Activated T-helper 9 cell treated with anti-CD3 and anti-CD28 coated beads, Interleukin-2, amount 50 U/mL, for 16 hours (primary cell): ENCODE measurements at places on chromosomes 7 and 10.

DNA sequence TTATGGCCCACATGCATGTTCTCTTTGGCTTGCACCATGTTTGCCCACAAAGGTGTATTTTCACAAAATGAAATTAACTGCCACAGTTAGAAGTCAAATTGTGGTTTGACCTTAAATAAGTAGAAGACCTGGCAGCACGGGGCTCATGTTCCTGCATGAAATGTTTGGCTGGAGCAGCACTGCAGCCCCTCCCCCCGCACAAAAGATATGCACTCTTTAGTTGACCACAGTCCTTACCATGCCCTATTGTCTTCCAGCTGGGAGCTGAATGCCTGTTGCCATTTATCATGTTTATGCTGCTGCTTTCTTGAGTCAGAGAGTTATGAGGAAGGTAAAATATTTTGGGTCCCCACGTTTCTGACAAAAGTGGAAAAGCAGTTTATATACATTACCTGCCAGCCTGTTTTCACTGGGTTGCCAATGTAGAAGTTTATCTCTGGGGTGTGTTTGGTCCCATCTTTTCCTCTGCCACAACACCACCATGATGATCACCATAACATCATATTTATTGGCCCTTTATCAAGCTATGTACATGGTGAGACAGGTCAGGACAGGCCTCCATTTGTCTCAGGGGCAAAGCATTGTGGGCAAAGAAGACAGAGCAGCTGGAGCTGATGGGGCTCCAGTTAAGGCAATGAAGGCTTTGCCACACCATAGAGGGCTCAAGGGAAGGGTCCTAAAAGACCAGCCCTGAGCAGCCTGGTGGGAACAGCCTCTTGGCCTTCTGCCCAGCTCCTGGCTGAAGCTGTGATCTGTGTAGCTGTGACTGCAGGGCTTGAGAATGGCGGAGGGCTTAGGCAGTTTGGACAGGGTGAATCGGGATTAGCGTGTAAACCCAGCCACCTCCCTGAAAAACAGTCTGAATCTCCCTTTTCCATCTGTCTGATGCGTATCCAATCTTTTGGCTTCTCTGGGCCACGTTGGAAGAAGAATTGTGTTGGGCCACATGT, 5.4 kb downstream of the PRF1 start:
- DNase-seq: no peak

DNA sequence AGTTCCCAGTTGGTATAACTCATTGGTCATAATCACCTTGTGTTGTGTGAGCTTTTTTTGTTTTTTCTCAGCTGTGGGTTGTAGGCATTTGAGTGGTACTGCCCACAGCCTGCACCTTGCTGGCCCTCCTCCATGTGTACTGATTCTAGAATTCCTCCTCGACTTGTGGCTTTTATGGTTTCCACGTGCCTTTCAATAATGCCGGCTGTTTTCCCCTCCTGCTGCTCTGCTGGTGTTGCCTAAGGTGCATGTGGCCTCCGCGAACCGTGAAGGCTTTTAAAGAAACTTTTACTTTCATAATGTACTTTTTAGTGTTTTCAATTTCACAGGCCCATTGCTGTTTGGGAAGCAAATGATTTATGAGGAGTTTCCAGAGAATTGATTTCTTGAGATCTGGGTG, 518.0 kb downstream of the REEP3 start:
- no peak for DNase-seq

DNA sequence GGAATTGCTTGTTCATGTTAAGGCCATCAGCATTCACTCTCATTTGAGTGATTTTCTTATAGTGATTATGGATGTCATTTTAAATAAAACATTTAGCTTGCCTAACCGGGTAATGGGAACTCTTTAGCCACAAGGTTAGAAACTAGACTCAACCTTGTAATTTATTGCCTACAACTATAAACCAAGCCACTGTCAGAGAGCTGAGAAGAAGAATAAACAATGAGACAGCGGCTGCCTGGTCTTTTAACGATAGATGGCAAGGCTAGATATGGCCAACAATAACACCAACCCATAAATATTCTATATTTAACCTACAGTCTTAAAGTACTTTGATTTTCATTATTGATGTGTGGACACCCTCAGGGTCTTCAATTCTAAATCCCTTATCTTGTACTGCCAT, 27.8 kb upstream of the INHBA start:
- DNase-seq: no peak

DNA sequence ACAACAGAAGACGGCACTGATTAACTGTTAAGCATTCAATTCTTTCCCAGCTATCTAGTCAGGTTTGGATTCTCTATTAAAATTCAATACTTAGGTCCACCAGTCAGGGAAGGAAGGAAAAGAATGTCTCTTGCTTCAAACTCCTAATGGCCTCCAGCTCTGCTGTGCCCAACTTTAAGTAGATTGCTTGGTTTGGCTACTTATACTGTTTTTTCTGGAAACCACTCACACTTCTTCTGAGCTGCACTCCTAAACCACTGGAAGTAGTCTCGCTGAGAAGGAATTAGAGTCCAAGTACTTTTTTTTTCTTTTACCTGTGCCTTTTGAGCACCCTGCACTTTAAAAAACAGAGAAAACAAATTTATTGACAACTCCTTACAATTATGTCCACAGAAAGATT, 26.7 kb upstream of the COL1A2 start:
- no peak for DNase-seq

DNA sequence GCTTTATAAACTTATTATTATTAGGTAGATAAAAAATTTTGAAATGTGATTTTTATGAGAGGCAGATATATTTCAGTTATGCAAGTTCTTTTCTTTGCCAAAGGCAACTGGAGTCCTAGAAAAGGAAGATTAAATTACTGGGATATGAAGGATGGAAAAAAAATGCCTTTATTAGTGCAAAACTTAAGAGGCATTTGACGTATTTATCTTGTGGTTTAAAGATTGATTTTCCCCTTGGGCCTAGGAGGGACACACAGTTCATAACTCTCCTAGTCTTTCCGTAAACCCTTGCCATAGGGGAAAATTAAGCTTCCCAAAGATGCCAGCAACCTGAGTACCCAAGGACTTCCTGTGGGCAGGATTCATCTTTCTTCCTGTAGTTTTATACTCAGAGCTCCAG, 3.1 kb upstream of the STEAP4 start:
- no peak for DNase-seq

DNA sequence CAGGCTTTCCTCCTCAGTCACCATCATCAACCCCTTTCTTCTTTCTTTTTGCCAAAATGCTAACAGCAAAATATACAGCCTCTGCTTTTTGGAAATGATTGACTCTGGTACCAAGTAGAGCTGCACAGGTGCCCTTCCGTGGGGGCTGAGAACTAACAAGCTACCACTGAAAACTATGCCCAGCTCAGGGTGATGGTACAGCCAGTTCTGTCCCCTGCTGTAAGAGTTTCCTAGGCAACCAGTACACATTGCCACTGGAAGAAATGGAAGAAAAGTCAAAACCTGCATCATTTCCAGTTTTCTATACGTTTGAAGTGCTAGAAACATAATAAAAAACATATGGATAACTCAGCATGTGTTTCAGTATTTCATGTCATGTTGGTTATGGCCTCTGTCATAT, 297.5 kb downstream of the PRKG1 start:
- DNase-seq: no peak

GRCh38 chr10:114915294-114915693, 22.7 kb upstream of the TRUB1 start:
- DNase-seq: no peak

DNA sequence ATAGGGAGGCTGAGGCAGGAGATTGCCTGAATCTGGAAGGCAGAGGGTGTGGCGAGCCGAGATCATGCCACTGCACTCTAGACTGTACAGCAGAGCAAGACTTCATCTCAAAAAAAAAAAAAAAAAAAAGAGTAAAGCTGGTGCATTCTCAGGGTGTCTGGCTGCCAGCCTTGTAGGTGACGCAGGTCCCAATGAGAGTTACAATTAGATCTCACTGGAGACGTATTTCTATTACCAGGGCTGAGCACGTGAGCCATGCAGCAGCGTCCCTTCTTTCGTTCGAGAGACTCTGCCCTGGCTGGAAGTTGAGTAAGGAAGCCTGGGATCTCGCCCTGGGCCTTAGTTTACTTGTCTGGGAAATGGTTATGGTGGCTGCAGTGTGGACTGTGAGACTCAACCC, 22.4 kb upstream of the ZMIZ1 start:
- no peak for DNase-seq

DNA sequence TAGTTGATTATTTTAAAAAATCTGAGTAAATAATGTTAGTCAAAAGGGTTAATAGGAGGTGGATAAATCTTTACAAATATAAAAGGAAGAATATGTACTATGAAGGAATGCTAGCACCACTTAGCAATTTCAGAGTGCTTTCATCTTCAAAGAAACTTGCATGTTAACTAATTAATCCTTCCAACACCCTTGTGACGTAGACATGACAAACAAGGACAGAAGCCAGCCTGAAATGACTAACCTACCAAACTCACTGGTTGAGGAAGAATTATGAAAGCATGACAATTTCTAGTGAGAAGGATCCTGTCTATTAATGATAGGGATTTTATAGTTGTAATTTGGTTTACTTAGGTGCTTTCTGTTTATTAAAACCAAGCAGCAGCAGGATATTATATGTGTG, 468.0 kb upstream of the FZD8 start:
- no peak for DNase-seq

DNA sequence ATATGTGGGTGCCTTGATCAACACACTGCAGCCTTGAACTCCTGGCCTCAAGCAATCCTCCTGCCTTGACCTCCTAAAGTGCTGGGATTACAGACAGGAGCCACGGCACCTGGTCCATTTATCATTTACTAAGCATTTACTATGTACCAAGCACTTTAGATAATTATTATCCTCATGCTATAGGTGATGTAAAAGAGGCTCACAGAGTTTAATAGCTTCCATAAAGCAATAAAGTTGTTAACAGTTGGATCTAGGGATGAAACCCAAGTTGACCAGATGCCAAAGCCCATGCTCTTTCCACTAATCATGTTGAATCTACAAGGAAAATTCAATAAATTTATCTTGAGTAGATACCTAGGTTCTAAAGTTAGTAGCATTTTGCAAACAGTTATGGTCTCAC, 5.0 kb downstream of the NAPEPLD start:
- DNase-seq: no peak

GRCh38 chr7:1127001-1127400, 33.0 kb downstream of the ZFAND2A start:
- DNase-seq: no peak

- no peak for DNase-seq
These were observed 76.5 kb upstream of the PPP1R3C start for GRCh38 chr10:91709394-91709798.
